Daoy (cell line): ENCODE measurements at places on chromosomes 2 and 18. TPM values are rescaled to one million over a fixed set of nuclear protein-coding genes. Genes with fewer than 3 reads are reported as not detected.

DNA sequence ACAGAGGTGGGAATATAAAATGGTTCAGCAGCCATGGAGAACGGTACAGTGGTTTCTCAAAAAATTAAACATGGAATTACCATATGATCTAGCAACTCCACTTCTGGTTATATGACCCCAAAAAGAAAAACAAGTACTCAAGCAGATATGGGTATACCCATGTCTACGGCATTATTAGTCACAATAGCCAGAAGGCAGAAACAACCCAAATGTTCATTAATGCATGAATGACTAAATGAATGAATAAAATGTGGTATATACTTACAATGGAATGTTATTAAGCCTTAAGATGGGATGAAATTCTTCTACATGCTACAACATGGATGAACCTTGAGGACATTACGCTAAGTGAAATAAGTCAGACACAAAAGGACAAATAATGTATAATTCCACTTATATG, 266.8 kb upstream of the FBXO11 start:
- no peak for DNase-seq

DNA sequence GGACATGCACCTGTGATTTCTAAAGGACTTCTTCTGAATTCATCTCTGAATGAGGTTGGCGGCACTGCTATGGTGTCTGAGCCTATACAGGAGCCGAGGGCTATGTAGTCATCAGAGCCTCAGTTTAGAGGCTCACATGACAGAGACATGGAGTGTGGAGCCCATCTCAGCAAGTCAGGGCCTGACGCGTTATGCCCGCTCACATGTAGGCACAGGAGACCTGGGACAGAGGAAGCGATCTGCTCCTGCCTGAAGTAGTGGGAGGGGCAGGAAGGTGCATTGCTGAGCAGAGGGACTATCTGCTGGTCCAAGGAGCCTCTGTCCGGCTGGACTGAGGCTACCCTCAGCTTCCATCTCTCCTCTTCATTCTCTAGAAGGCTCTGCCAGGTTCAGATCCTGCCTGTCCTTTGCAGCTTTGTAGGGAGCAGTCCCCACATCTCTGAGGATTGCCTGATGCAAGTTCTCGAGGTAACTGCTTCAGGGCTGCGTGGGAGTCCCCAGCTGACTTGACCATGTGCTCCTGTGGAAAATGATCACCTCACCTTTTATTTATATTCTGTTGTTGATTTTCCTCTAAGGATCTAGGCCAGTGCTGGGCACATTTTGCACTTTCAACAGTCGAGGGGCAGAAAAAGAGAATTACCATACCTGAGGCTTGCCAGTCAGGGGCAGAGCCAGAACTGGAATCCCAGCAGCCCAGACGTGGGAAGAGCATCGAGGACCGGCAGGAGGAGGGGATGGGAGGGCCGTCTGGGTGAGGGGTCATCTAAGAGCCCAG, 16.6 kb downstream of the KLHL29 start:
- no peak for DNase-seq

- no peak for DNase-seq
Observed at GRCh38 chr2:11539317-11540147, 5.7 kb downstream of the GREB1 start.

DNA sequence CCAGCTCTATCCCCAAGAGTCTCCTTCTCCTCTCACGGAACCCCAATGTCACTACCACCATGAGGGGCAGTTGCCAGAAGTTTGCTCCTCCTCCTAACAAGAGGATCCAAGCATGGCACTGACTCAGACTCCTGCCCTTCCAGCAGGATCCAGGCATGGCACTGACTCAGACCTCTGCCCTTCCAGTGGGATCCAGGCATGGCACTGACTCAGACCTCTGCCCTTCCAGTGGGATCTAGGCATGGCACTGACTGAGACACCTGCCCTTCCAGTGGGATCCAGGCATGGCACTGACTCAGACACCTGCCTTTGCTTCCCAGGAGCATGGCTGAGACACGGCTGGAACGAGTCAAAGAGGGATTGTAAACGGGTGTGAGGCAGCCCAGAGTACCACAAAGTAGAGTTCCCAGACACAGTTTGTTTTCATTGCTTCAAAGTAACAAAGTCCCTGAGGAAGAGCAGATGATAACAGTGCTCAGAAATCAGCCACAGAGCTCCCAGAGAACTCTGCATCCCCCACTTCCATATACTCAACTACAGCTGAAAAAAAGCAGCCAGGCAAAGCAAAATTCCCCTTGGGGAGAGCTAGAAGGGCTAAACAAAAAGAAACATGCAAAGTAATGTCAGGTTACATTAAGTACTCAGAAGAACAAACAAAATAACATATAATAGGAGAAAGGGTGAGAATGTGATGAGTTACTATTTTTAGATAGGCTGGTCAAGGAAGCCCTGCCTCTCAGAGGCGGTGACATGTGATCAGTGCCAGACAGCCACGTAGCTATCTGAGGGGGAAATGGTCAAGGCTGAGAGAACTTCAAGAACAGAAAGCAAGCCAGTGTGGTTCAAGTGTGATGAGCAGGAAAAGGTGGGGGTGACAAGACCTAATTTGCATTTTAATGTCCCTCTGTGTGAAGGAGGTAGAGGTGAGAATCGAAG, 3.0 kb downstream of the BUB1 start:
- DNase-seq = peak; percentile 64

Gene UGP2
- total RNA-seq = 47.6 and 51.9 TPM in 2 replicates
